ENCODE measurements at places on chromosomes 7 and 10.

- DNase-seq: no peak
Measured at GRCh38 chr7:116696707-116697106, 24.7 kb downstream of the MET start.

DNA sequence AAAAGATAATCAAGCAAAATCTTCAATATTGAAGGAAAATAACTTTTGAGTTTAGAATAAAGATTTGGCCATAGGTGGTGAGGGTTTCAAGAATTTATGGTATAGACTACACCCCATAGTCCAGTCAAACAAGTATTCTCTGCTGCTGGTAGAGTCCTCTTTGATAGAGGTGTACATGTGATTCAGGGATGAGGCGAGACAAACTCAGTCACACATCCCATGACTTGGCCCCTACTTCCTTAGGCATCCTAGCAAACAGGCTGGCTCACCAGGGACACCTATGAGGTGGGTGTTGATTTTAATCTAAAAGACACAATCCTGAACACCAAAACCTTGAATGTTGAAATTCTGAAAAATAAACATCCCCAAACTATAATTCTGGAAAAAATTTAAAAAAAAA is 78.1 kb upstream of the SLC25A13 start:
- DNase-seq: no peak

DNA sequence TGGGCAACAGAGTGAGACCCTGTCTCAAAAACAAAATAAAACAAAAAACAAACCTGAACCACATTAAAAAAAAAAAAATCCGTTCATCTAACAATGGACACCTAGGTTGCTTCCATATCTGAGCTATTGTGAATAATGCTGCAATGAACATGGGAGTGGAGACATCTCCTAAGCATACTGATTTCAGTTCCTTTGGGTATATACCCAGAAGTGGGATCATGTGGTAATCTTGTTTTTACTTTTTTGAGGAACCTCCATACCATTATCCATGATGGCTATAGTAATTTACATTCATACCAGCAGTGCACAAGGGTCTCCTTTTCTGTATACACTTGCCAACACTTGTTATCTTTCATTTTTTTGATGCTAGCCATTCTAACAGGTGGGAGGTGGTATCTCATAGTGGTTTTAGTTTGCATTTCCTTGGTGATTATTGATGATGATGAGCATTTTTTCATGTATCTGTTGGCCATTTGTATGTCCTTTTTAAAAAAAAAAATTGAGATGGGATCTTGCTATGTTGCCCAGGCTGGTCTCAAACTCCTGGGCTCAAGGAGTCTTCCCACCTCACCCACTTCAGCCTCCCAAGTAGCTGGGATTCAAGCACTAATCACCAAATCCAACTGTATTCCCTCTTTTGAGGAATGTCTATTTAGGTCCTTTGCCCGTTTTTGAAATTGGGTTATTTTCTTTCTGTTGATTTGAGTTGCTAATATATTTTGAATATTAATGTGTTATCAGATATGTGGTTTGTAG is 17.5 kb downstream of the CDK13 start:
- DNase-seq: no peak

DNA sequence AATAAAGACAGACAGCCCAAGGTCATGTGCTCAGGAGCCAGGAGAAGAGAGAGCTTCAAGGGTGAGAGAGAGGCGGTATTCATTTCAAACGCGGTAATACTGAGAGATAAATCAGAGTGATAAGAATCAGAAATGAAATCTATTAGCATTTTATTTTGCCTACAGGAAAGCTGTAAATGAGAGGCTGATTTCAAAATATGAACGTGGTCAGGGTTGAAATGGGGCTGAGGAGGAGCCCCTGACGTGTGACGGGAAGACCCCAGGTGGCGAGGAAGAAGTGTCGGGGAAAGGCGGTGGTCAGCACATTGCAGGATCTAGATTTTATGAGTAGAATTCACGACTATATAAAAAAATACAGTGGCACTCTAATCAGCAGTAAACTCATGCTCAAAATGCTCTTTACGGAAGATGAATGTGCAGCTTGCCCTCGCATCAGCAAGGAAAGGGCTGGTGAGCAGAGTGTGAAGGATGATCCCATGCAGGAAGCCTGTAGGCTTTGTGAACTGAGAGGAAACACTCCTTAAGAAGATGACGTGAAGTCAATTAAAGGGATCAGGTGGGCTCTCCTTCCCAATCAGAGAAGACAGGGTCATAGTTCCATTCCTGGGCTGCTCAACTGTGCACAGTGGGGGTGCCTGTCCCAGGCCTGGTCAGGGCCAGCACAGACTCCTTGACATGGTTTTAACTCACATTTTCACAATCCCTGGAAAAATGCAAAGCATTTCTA is 360.2 kb downstream of the PTPRN2 start:
- no peak for DNase-seq

DNA sequence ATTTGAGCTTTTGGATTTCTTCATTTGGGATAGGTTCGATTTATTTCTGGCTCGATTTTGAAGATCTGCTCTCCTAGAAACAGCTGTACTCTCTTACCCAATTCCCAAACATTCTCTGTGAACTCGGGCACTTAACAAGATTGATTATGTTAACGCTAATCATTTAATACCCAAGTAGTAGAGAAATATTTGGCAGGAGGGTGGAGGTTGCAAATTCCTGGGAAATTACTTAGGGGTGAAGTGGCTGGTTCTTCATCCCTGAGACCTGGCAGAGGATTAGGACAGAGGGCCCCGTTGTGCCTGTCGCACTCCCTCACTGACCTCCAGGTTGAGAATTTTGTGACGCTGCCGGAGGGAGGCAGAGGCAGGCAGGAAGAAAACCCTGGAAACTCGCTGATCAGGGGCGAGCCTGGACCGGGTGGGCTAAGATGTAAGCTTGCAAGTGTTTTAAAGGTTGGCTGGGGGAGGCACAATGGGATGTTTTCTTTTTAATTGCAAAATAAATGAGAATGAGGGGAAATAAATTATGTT is 182.6 kb downstream of the TCF7L2 start:
- no peak for DNase-seq

DNA sequence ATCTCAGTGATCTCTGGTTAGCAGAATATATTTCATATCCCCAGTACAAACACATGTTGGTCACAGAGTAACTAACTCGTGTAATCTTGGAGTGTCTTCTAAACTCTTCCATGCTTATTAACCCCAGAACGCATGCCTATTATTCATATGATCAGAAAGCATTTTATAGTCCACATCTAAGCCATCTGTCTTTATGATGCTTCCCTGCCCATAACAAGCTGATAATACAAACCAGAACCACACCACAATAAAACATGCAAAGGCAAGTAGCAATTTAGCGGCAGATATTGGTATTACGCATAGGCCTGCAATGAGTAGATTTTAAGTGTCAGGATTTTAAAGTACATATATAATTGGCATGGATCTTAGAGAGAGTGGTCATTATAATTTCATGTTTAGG is 120.0 kb upstream of the PRKCQ start:
- DNase-seq: no peak

DNA sequence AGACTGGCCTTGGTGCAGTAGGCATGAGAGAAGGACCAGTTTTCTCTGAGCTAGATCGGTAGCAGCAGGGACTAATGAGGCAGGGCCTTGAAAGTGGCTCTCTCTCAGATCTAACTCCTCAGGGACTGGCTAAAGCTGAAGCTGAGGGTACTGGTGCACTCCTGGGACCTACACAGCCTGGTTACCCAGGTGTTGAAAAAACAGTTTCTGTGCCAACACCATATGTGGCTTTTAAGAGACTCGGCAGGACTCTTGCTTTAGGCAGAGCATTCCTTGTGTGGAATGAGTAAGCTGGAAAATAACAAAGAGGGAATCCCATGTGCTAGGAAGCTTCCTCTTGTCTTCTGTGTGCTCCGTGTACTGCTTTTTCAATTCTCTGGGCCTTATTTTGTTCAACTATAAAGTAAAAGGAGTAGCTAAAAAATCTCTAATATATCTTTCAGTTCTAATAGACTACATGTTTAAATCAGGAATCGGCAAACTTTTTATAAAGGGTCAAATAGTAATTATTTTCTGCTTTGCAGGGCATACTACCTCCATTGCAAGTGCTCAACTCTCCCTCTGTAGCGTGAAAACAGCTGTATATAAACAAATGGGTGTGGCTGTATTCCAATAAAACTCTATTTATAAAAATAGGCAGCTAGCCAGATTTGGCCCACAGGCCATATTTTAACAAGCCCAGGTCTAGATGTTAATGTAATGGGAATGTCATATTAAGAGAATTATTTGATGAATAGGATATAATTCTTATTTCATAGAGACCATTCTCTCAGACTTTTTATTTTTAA is 186.1 kb upstream of the KAT6B start:
- no peak for DNase-seq

DNA sequence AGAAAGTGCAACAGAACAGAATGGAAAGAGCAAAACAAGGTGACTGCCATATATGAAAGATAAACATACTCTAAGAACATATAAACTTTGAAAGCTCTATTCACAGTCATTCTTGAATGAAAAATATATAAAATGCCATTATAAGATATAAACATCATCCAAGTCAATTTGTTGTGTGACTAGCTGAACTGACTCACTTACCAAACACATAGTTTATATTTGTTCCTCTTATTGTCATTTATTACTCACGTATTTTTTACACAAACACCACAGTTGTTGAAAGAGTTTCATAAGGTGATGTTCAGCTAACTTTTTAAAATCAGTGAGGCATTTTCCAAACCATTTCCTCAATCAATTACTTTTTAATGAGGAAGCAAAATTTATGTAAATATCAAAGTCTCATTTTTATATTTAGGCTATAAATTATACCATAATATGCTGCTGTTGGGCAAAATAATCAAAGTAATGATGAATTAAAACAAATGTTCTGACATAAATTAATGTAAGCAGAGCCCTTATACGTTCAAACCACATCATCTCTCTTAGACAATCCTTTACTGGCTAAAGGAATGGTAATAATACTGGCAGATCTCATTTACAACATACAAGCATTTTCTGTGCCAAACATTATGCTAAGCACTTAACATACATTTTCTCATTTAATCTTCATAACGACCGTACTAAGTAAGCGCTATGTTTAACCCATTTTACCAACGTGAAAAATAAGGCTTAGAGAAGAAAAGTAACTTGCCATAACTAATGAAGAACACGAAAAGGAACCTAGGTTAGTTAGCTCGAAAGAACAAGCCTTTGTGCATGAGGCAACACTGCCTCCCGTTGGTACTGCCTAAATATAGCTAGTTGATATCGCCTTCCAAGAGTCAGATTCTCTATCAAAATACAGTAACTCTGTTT is 7.3 kb downstream of the LRRN3 start:
- DNase-seq: no peak

GRCh38 chr7:130337410-130337971 is 7.1 kb upstream of the CPA5 start:
- DNase-seq: no peak

DNA sequence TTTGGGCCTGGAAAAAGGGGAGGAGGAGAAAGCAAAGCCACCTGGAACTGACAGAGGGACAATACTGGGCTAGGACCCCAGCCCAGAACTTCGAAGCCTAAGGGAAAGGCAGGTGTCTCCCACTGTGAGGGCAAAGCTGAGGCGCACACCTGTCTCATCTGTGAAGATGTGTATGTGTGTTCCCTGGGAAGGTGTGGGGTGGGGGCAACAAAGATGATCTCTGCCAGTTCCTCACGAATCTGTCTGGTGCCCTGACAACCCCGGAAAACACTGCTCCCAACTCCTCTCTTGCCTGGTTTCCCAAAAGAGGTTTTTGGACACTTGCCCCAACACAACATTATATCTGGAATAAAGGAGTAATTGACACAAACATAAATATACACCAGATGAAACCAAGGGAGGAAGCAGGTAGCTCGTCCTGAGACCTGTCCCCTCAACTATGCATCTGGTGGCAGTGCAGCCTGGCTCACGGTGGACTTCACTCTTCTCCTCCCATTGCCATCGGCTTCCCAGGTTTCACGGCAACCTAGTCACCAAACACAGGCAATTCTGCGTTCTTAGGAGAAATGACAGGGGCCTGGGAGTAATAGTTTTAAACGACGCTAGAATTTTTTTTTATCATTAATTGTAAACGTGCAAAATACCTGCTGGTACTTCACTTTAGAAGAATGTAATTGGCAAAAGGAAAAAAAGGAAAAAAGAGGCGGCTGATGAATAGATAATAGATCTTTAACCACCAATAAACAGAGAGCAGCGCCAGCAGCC is 1.7 kb upstream of the EMX2 start:
- no peak for DNase-seq

GRCh38 chr7:2805213-2805944 is 38.7 kb downstream of the GNA12 start:
- no peak for DNase-seq

DNA sequence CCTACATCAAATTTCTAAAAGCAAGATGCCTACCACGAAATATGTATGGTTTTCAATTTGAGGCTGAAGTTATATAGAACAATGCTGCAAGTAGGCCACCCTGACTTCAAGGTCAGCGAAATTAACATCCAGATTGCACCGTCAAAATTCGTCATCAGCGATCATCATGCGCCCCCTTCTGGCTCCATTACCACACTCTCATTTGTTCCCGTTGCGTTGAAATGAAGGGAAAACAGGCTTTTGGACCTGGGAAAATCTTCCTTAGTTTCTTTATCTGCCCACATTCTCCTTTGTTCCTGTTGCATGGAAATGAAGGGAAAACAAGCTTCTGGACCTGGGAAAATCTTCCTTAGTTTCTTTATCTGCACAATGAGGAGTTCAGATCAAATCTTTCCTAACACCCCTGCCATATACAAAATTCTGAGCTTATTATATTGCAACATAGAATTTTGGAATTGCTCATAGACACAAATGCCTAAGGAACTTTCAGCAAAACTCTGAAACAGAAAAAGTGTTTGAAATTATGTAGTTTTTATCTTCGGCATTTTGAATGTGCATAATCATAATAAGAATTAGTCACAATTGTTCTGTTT is 98.2 kb upstream of the PRKCQ start:
- DNase-seq: no peak

- no peak for DNase-seq
Measured at GRCh38 chr10:4242561-4243035, 457.6 kb upstream of the KLF6 start.

GRCh38 chr7:148650232-148650858 is 48.4 kb upstream of the CUL1 start:
- no peak for DNase-seq

GRCh38 chr7:128121711-128122530 is 90.7 kb upstream of the LRRC4 start:
- DNase-seq: no peak

GRCh38 chr7:95693551-95694333 is 78.6 kb upstream of the DYNC1I1 start:
- DNase-seq: no peak

DNA sequence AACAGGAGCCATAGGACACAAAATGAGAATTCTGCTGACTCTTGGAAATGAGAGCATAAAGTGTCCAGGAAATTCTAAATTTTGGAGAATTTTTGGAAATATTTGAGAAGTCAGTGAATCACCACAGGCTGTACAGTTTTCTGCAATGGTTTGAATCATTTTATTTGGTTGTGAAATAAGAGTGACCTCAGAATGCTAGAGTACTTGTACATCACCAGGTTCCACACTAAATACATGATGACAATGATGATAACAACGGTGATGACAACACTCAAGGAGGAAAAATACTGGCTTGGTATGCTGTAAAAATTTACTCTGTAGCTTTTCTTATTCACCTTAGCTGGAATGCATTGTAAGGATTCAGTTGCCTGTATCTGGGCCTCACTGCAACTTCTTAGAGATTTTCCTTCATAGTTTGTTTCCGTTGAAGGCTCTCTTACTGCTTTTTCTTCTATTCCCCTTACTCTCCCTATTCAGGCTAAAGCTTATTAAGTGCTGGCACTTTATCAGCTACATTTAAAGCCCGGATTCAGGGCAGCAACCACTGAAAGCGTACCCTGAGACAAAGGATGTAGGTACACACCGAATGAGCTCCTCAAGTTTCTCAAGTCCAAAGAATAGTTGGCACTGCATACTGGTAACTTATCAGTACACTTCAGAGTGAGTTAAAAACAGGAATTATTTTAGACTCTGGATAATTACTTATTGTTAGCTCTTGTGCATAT is 30.2 kb upstream of the NME8 start:
- DNase-seq: no peak

Data from cortex of kidney (tissue), 1 donor.